ENCODE measurements at places on chromosomes 2 and 18. TPM values are rescaled to one million over a fixed set of nuclear protein-coding genes. Genes with fewer than 3 reads are reported as not detected.
A peak's percentile ranks its signal among the peaks of the same experiment; 100 is the strongest.

GRCh38 chr2:119174993-119175347 lies 16.4 kb upstream of the C1QL2 start:
- no peak for DNase-seq

DNA sequence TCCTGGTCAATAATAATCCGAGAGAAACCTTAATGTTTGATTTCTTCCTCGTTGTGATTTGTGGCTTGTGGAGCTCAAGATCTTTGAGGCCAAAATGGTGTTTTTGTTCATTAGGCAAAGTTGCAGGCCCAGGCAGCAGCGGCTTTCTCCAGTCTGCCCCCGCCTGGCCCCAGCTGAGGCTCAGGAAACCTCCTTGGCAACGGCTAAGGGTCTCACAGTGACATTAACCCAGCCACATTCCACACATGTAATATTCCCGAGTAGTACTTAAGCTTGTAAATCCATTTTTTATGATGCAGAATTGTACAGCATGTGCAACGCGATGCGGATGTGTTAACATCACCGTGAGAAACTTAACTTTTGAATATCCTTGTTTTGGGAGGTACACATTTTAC lies 200.1 kb downstream of the BCL11A start:
- no peak for DNase-seq

DNA sequence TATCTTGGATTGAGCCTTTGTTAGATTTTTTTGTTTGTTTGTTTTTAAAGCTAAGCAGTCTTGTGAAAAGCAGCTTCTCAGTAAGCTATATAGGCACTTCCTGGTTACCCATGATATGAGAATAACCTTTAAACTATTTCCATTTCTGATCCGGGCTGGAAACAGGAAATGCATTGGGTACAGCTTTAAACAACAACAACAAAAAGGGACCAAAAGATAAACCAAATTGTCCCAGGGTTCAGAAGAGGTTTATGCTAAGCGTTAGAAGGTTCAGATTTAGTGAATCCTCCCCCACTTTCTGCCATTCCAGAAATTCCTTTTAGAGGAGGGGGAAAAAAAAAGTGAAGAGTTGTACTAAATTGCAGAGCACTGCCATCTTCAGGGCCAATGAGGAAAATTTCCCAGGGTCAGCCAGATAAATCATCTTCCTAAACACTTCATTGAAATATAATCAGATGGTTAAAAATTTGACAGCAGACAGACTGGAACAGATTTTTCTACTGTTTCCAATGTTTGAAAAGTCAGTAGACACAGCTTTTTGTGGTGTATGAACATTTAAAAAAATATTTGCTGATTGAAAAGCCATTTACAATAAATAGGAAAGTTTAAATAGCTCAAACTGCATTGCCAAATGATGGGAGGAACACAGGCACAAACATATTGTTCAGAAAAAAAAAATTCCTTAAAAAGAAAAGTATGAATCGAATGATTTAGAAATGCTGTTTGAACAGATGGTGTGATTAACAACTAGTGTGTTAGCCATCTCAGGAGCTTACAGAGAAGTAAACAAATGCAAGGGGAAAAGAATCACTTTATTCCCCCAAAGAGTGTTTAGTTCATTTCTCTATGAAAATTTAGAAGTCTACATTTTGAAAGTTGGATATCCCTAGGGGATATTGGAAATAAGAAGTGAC lies 189.9 kb upstream of the TANK start:
- DNase-seq: peak; percentile 73

GRCh38 chr18:532018-532417 lies 31.5 kb upstream of the COLEC12 start:
- no peak for DNase-seq

DNA sequence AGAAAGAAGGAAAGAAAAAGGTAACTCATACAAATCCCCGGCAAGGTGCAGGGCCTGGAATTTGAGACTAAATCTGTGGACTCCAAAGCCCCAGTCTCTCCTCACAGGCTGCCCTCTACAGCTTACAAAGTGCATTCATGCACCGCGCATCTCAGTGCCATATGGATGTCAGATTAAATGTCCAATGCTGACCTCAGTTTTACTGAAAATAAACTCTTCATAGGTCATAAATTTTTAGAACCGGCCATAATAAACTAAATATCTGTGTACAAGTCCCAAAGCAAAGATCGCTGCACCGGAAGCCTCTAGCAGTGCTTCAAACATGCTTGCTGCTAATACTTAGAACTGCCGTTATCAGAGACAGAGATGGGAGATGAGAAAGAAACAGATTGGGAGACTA lies 17.7 kb downstream of the ST6GAL2 start:
- no peak for DNase-seq

- DNase-seq: no peak
These were observed 508.2 kb upstream of the DSEL start for GRCh38 chr18:68024716-68025115.

DNA sequence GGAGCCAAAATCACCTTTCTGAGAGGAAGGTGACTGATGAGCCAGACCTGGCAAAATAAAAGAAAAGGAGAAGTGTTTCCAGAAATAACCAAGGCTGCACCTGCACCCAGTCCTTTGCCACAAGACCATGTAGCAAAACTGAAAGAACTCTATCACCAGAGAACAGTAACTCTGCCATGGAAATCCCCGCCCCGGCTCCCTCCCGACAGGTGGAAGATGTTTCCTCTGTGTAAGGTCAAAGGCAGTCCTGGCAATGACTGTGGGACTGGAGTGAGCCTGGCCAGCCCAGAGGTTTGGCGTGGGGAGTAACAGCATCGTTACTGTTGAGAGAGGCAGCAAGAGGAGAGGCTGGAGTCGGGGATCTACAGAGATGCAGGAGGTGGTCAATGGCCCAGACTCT lies 42.3 kb downstream of the SPRED2 start:
- no peak for DNase-seq

GRCh38 chr2:36706021-36706876 lies 9.7 kb downstream of the VIT start:
- no peak for DNase-seq

DNA sequence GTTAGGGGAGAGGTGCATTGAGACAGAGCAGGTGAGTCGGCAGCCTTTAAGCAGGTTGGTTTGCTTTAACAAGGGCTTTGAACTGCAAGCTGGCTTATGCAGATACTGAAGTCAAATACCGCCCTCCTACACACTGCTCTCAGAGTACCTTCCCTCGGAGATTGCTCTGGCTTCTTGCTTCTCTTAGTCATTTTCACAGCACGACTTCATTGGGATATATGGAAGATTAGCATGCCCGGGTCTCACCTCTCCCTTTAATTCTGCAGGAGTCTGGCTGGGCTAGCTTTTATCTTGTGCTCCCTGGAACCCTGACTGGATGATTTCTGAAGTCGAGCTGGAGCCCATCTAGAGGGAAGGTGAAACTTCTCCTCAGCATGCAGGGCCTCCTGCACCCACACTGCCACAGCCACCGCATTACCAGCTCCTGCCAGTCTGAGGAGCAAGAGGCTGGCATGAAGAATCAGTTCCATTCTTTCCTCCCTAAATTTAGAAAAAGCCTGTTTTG lies 395.5 kb upstream of the HNRNPA3 start:
- no peak for DNase-seq

GRCh38 chr2:134276381-134277172 lies 22.7 kb downstream of the MGAT5 start:
- DNase-seq: no peak

DNA sequence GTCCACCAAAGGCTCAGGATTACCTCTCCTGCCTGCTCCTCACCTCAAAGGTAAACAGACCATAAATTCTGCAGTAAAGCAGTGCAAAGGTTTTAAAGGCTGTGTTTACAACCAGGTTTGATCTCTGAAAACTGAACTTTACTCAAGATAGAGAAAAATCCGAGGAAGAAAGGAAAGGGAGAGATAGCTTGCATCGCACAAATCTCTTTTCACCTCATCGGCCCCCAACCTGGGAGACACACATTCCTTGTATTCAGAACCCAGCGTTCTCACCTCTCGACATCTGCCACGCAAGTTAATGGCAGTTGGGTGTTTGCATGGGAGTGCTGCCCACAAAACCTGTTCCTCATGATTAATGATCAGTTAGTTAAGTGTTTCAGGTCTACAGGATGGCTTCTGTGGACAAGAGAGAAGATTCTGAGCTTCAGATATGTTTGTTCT lies 72.6 kb downstream of the GATA6 start:
- DNase-seq: peak; percentile 89

- no peak for DNase-seq
These were observed 196.1 kb downstream of the LTBP1 start for GRCh38 chr2:33142810-33143209.

GRCh38 chr2:183250061-183250460 lies 125.8 kb downstream of the NUP35 start:
- no peak for DNase-seq

DNA sequence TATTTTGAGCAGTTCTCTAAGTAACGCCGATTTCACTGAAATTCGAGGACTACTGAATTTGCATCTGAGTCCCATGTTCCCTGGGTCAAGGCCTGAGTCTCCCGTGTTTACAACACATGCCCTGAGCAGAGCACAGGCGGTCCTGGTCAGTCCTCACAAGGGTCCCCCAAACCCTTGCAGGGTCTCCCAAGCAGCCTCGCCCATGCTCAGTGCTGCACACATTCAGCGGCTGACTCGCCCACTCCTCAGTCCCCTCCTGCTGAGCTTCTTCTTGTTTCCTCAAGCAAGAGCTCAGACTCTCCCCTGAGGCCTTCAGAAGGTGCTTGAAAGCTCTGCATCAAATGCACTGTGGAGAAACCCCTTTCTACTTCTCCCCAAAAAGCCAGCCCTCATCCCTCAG lies 114.6 kb downstream of the INHBB start:
- DNase-seq: no peak

DNA sequence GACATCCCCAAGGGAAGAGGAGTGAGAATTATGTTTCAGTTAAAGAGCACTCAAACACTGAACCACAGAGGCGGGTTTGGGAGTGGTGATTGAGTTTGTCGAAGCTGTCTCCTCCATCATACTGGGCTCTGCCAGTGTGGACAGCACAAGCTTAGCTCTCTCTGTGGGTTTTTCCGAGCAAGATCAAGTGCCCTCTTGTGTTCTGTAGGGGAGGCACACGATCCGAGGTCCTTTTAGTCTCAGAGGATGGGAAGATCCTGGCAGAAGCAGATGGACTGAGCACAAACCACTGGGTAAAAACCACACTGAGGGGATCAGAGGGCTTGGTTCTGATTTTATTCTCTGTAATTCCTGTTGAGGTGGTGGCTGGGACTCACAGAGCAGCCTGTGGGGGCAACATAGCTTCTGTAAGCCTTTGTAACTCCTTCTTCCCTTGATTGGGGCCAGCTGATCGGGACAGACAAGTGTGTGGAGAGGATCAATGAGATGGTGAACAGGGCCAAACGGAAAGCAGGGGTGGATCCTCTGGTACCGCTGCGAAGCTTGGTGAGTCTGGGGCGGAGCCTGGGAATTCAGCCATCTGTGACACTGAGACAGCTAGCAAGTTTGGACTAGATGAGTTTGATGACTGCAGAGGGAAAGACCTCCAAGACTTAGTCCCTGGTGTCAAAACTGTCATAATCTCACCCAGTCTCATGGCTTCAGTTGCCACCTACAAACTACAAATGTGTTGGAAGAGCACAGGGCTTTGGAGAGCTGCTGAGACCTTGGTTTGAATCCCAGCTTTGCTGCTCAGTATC lies 2.0 kb downstream of the NAGK start:
- peak; percentile 47 for DNase-seq

- no peak for DNase-seq
These were observed 144.2 kb upstream of the PARD3B start for GRCh38 chr2:204401114-204401513.

DNA sequence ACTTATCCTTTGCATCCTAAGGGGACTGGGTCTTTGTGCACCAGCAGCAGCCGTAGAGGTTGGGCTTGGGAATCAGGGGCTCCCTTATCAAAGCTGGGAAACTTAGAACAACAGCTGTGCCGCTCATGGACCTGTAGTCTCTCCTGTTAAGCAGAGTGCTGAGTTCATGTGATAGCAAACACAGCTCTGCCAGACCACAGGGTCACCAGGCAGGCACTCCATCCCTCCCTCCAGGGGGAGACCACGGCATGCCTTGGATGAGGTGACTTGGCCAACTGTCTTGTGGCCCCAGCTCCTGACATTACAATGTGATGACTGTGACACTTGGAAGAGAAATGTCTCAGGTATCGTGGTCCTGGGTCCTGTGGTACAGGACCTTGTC lies 60.0 kb downstream of the DGKD start:
- DNase-seq: no peak

- DNase-seq: no peak
These were observed 88.8 kb upstream of the SNTG2 start for GRCh38 chr2:861655-862354.

GRCh38 chr2:22056621-22057132 lies 932.9 kb downstream of the TDRD15 start:
- DNase-seq: no peak

DNA sequence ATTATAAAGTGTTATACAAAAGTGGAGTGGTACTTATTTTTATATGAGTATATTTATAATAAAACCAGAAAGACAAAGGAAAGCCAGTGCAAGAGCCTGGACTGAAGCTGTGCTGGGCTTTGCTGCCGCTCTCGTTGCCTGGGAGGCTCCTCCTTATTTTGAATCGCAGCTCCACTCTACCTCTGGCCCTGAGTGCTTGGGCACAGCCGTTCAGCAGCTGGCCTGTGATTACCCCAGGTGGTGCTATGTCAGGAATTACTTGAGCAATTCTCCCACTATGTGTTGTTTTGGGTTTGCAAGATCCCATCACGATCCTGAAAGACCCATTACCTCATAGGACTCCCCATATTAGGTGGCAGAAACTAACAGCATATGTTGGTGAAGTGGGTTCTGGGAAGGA lies 53.0 kb upstream of the LCLAT1 start:
- no peak for DNase-seq

GRCh38 chr2:74131901-74132300 lies 15.8 kb downstream of the BOLA3 start:
- DNase-seq: no peak

- no peak for DNase-seq
These were observed 72.1 kb upstream of the PXDN start for GRCh38 chr2:1816414-1816911.

DNA sequence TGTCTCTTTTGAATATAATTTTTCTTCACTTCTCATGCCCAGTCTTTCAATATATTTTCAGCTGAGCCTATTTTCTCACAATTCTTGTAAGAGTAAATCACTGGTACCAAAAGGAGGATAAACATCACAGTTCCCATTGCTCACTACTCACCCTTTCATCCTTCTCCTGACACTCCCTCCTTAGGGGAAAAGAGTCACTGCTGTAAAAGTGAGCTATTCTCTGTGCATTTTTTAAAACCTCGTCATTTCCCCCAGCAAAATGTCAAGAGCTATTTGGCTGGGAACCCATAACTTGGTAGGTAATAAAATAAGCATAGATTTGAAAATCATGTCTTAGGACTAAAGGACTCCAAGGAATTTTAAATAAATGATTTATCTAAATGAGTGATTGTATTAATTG lies 340.1 kb upstream of the GYPC start:
- DNase-seq: no peak

The CFAP65 gene
- 0.34 TPM for total RNA-seq

The HYCC2 gene
- 21.9 TPM for total RNA-seq

The POTEE gene
- 8.0 TPM for total RNA-seq

The RGPD4 gene
- total RNA-seq: not detected

The CRACDL gene
- total RNA-seq: 0.77 TPM

The LINC00305 gene
- total RNA-seq: not detected

The SCN7A gene
- total RNA-seq: 0.23 TPM

The COL6A3 gene
- 2.1 TPM for total RNA-seq

The RAD51AP2 gene
- not detected for total RNA-seq

The SERPINB13 gene
- not detected for total RNA-seq

The BUB1 gene
- total RNA-seq: 60.7 TPM

The PAIP2B gene
- 9.9 TPM for total RNA-seq

The EFR3B gene
- 14.5 TPM for total RNA-seq

The NGEF gene
- total RNA-seq: 0.77 TPM

The TPRKB gene
- total RNA-seq: 42.1 TPM

The OR6B2 gene
- total RNA-seq: not detected

The GNLY gene
- total RNA-seq: not detected

Data from Caco-2 (cell line).